Kasumi-1 (cell line): ENCODE measurements at places on chromosomes 5 and 9.

- no peak for DNase-seq
Observed at GRCh38 chr5:172545291-172545801, 91.0 kb upstream of the SH3PXD2B start.

DNA sequence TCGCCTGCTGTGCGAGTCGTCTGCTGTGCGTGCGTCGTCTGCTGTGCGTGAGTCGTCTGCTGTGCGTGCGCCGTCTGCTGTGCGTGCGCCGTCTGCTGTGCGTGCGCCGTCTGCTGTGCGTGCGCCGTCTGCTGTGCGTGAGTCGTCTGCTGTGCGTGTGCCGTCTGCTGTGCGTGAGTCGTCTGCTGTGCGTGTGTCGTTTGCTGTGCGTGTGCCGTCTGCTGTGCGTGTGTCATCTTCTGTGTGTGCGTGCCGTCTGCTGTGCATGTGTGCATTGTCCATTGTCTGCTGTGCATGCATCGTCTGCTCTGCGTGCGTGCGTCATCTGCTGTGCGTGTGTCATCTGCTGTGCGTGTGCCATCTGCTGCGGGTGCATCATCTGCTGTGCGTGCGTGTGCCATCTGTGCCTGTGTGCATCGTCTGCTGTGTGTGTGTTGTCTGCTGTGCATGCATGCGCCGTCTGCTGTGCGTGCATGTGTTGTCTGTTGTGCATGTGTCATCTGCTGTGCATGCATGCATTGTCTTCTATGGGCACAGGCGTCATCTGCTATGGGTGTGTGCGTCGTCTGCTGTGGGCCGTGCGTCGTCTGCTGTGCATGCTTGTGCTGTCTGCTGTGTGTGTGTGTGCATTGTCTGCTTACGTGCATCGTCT is 68.6 kb upstream of the IRX4 start:
- DNase-seq, result no peak

DNA sequence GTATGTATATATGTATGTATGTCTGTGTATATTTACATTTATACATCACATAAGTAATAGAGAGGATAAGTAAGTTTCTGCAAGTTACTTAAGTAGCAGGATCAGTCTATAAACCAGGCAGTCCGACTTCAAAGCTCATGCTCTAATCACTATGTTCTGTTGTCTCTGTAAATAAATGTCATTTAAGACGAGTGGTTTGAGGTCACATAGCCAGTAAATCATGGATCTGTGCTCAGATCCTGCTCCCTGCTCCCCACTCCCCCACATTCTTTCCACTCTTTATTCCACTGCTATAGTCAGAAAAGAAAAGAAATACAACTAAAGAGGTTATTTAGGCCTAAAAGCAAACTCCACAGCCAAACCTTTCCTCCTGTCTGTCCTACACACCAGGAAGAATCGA is 90.4 kb downstream of the SERINC5 start:
- DNase-seq, result no peak

GRCh38 chr9:134162926-134163370 is 1.4 kb downstream of the RNU6ATAC start:
- no peak for DNase-seq

DNA sequence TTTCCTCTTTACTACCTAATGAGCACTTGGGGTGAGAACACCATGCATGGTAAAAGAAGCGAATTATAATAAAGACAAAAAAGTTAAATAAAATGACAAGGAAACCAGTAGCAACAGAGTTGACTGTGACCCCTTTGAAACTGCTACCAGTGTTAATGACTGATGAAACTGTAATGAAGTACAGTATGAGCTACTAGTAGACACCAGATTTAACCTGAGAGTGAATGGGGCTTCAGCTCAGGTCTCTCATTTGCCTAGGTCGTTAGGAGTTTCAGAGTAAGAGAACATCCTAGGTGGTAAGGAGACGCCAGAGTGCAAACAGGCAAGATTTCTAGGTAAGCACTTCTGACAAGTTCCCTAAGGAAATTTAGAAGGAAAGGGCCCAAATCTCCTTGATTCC is 346.4 kb downstream of the BNC2 start:
- no peak for DNase-seq

GRCh38 chr5:56496581-56497063 is 263.5 kb upstream of the ANKRD55 start:
- peak; percentile 29 for DNase-seq

DNA sequence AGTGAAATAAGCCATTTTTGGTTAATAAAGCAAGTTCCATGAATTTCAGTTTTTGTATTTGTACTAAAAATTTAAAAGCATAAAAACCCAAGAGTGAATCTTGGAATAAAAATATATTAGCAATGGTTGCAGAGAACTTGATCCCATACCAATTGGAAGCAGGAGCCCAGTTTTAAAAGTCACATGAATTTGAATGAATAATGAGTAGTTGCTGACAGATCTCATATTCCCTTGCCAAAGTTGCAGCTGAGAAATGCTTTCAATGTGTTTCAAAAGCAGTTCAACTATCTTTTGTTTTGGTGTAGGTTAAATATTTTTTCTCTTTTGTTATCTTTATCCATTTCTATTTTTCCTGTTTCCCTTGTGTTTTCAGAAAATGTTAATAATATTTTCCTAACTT is 818.6 kb downstream of the CDH18 start:
- no peak for DNase-seq

GRCh38 chr9:68802525-68803015 is 97.5 kb downstream of the PIP5K1B start:
- DNase-seq, result no peak

DNA sequence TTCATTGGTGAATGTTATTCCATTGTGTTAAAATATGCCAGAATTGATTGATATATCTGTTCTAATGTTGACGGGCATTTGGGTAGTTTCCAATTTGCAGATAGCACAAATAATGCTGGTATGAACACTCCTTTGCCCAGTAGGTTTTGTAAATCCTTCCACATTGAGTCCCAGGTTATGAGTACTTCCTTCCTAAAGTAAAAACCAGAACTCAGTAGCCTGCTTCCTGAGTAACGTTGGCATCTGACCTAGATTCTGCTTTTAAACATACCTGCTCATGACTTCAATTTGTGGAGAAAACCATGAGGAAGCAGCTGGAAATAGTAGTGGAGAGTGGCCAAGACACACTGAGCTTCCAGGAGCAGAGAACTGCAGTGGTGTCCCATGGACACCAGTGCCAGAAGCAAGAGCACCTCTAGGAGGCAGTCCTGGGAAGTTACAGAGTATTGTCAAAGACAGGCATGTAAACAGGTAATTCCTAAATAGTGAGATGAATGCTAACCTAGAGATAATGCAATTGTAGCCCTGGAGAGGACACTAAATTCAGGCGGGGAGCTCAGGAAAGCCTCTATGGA is 24.3 kb upstream of the RASGRF2 start:
- DNase-seq, result peak; percentile 5

DNA sequence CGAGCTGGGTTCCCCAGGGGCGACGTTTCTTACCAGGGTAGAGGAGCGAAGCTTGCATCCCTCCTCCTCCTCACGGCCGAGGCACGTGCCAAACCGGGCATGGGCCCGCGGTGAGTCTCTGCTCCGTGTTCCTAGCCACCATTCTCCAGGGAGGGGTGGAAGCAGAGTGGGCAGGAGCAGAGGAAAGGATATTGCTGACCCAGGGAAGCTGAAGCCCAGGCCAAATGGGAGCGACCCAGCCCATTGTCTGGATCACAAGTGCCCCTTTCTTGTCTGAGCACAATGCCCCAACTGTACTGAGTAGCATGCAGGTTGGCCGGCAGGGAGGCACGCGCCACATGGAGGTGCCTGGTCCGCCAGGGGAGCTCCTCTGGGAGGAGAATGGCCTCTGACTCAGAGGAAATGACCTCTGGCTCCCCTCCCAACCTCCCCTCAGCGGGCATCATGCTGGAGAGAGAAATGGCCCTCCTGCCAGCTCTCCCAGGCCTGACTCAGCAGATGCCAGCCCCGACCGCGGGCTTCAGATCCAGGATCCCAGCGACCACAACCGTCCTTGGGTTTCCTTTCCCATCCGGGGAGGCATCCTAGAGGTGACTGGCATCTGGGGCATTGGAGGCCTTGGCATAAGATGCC is 1.1 kb downstream of the PRR7 start:
- no peak for DNase-seq

- no peak for DNase-seq
Observed at GRCh38 chr5:52997424-52997823, 8.3 kb downstream of the ITGA2 start.

DNA sequence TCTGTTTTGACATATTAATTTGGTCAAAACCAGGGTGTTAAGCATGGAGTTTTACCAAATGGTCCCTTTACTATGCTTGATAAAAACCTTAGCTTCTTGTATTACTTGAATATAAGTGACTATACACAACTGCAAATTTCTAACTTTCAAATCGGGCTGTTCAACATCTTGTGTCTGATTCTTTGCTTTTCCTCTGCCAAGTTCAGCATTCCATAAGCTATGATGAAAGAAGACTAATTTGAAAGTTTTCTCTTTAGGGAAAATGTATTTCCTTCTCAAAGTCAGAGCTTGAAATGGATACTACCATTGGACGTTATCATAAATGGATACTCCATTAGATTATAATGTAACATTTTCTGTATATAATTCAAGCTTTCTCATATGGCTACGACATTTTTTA is 792.9 kb downstream of the EFNA5 start:
- DNase-seq, result no peak

- DNase-seq, result peak; percentile 25
Observed at GRCh38 chr5:177389241-177390169, 5.3 kb downstream of the SLC34A1 start.

DNA sequence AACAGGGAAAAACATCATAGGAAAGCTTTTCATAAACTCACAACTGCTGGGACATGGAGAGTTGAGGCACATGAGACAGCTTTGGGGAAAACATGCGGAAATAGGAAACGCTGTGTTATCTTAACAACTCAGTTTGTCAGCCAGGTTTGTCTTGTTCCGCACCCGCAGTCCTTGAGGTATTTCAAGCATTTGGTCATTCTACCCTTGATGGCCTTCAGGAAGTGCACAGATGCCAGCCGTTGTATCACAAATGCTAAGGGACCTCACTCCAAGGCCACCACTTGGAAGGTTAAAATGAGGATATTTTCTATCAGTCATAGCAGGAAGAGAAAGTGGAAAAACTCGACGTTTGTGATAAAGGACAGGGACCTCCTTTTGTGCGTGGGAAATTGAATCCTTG is 83.8 kb downstream of the TRIO start:
- no peak for DNase-seq

- DNase-seq, result no peak
Observed at GRCh38 chr9:136309101-136309801, 5.4 kb upstream of the CCDC187 start.

- no peak for DNase-seq
Observed at GRCh38 chr5:160303690-160304089, 8.7 kb downstream of the CCNJL start.

GRCh38 chr5:172789687-172790495 is 18.9 kb upstream of the DUSP1 start:
- no peak for DNase-seq

- no peak for DNase-seq
Observed at GRCh38 chr9:134689321-134690181, 47.9 kb downstream of the COL5A1 start.

- DNase-seq, result peak; percentile 63
Observed at GRCh38 chr9:137240318-137240840, 708 bp upstream of the TUBB4B start.

DNA sequence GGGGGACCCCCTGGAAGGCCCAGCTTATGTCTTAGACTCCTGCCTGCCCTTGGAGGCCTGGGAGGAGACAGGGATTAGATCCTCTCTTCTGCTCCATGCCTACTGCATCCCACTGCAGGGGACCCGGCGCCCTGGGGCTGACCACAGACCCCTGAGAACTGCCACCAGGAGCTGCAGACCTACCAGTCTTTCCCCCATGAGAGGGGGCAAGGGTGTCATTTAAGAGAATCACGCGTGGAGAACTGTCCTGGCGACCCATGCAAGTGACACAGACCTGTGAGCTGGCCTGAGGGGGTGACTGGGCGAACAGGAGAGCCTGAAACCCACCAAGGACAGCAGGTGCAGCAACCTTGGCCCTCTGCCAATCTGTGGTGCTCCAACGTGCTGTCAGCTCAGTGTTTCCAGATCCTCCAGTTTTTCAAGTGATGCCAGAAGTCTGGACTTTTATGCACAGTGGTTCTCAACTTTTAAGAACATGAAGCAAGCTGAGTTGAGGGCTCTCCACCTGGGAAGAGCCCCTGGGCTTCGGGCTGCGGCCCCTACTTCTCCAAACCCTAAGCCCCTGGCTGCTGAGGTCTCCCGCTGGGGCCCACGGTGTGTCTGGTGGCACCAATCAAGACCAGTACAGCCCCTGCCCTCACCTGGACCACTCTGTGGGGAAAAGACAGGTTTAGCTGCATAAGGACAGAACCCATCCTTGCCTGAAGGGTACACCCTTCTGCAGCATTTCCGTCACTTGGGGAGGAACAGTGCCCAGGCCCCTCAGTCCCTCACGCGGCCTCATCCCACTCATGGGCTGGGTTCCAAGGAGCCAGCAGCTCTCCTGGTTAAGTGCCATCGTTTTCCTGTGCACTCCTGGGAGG is 18.2 kb downstream of the GFPT2 start:
- no peak for DNase-seq

DNA sequence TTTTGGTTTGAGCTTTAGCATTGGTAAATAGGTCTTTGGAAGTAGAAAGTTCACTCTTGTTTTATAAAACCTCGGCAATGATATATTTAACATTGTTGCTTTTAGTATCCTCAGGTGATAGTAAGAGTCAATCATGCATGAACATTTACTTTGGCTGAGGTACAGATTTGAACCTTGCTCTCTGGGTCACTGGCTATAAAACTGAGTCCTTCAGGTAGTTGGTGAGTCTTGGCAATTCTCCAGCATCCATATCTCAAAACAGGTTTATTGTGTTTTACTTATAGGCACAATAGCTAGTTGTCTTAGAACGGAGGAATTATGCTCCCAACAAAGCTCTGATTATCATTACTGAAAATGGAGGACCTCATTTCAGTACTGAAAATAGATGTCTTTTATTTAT is 75.1 kb downstream of the MAT2B start:
- no peak for DNase-seq

DNA sequence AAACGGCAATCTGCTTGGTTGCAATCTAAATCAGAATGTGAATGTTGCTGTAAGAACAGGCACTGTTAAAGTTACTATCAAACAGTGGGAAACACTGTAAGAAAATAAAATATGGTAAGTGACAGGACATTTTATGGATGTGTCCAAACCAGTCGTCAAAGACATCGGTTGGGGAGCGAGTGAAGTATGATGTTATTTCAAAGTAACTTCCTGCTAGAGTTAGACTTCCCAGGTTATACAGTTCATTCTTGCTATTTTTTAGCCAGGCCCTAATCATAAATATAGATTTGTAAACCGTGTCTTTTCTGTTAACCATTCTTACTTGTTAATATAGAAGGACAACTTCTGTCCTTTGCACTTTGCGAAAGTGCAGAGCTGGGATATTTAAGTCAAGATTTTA is 30.2 kb downstream of the LIX1 start:
- no peak for DNase-seq

DNA sequence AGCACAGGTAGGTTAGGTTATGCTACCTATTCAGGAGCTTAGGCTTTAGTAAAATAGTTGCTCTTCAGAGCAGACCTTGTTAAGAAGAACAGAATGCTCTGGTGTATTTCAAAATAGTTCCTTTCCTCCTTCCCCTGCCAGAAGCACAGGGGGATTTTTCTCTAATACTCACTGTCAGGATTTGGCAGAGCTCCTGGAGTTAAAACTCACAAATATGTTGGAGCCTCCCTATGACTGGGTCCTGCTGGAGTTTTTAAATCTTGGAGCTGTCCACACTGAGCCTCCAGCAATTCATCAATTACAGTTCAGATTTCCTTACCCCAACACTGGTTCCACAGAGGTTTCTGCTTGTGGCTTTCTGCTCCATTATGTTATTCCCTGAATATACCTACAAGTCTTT is 1233.8 kb upstream of the WWC1 start:
- DNase-seq, result no peak

- no peak for DNase-seq
Observed at GRCh38 chr5:61346511-61346910, 14.5 kb downstream of the ZSWIM6 start.

GRCh38 chr5:128053291-128053954 is 30.1 kb upstream of the SLC12A2 start:
- no peak for DNase-seq
